Left hindlimb (tissue), 1 donor: ENCODE measurements at places on chromosomes 5 and 9.

GRCh38 chr5:148585988-148586387 lies 68.3 kb downstream of the HTR4 start:
- DNase-seq, result no peak

DNA sequence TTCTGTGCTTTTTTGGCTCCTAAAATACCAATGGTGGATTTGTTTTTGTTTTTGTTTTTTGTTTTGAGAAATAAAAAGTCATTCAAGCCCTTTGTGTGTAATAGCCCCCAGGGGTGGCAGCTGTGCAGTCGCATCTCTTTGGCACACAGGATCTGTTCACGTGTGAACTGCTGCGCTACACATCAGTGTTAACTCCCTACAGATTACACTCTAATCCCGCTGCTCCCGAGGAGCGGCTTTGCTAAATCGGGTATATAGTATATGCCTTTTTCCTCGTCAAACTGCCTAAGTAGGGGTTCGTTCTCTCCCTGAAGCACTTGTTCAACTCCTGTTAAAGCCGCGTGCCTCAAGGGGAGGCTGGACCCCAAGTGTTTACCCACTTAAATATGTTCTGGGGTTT lies 22.3 kb downstream of the ZBTB34 start:
- no peak for DNase-seq

DNA sequence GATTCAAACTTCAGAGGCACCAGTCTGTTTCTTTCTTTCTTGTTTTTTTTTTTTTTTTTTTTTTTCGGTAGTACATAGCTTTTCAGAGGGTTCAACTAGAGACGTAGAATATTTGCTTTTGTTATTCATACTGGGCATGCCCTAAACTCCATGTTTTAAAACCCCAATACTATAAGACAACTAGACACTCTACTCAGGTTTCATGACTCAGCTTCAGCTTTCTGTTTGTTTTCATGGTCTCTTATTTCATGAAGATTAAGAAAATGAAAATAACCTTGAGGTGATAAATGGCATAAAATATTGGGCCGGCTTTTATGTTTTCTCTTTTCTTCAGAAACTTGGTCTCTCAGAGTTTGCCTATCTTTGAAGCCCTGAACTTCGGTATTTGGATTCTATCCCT lies 2126.3 kb upstream of the ACO1 start:
- no peak for DNase-seq

DNA sequence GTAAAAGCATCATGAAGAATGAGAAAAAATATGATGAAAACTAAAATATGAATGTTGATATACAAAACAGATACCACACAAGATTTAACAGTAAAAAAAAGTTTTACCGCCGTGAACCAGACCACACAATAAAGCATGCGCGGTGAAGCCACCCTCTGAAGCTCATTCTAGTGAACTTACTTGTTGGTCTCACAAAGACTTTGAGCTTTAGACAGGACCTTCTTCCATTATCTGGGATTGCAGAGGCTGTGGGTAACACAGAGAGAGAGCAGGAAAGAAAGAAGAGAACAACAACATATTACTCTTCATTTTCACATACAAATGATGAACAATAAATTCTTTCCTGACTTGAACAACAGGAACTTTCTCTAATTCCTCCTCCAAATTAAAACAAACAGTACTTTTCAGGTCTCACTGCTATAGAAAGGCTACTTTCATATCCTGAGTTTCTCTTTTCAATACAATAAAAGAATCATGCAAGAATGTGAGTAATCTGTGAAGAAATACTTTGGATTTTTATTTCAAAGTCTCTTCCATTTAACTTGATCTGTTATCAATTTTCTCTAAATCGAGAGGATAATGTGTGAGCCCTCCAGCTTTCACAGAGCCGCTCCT lies 283.1 kb downstream of the EFNA5 start:
- DNase-seq, result no peak

DNA sequence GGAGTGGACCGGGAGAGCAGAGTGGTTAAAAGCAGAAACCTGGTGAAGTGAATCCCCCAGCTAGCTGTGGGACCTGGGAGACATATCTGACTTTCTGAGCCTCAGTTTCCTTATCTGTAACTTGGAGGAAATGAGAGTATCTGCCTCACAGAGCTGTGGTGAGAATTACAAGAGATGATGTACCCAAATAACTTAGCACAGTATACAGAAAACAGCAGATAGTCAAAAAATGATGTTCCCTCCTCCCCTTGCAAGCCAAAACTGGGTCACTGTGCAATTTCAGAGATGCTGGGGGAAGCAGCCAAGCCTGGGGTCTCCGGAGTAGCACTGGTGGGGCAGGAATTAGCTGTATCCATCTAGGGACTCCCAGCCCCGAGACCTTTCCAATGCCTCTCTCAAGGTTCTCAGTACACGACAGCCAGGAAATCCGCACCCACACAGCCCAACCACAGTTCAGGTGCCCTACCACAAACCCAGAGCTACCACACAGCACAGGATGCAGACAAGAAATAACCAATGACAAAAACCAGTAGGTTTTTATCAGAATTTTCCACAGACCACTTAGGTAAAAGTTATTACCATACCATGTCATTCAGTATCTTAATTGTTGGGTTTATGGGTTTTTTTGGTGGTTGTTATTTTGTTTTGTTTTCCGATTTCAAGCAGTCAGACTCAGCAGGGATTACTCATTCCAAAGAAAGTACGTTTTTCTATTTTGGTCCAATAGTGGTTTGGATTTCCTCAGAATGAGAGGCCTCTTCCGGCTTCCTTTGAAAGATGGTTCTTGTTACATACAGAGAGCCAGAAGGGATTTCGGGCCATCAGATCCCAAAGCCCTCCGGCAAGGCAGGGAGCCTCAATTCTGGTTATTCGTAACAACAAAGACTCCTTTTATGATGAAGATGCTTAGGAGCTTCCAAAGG lies 4.9 kb upstream of the HRH2 start:
- DNase-seq, result no peak

DNA sequence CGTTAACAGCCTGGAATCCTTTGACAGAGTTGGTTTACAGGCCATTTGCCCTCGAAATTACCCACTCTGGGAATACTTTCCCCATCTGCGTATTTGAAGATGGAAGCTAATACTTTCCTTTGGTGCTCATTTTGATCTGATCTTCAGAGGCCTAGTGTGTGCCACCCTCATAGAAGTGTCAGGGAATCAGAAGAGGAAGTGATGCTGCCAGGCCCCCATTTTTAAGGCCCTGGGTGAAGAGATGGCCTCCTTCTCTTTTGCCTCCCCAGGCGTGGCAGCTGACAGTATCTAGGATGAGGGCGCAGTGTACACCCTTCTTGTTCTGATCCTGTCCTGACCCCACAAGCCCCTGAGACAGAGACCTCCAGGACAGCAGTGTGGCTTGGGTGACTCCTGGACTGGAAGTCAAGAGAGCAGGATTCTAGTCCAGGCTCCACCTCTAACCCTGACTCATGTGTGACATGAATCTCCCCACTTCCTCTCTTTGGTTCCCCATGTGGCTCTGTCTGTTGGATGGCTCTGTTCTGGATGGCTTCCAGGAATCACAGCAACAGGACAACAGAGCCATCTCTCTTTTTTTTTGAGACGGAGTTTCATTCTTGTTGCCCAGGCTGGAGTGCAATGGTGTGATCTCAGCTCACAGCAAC lies 27.8 kb downstream of the CSF1R start:
- peak; percentile 32 for DNase-seq

DNA sequence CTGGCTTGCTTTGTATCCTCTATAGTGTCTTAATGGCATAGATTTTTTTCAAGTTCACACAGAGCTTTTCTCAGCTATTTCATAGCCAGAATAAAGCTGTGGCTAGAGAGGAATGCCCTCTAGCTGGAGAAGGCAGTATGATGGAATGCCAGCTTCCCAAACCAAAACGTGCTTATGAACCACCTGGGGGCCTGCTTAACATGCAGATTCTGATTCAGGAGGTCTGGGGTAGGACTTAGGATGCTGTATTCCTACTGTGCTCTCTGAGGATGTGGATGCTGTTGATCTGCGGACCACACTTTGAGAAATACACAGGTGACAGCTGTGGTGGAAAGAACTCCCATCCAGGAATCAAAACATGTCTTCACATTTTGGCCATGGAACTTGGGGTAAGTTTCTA lies 49.9 kb upstream of the DPYSL3 start:
- no peak for DNase-seq

- no peak for DNase-seq
These were observed 65.4 kb downstream of the AUH start for GRCh38 chr9:91296354-91296753.

DNA sequence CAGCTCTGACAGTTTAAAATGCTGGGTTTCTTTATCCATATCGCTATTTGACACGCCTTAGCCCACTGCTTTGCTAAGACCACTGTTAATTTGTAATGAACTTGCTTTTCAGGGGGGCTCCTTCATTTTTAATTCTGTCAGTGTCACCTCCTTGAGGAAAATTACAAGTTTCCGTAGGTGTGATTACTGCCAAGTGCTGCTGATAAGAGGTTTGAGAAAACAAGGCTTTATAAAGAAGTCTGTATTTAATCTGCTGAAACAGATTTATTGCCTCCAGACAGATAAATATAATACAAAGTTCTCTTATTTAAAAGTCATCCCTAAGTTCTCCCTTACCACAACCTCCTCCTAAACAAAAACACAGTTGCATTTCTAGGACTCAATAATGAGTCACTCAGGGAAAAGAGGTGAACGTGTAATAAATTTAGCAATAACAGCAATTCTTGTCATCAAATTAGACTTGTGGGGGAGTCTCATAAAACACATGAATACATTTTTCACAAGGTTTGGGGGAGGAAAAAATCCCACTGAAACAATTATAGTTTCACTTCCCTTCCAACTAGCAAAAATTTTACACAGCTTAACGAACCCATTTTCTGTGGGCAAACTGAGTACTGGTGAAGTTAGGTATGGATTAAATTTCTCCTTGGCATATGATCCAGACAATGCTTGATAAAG lies 72.8 kb downstream of the MAPKAP1 start:
- no peak for DNase-seq

- DNase-seq, result no peak
These were observed 116.0 kb downstream of the NMUR2 start for GRCh38 chr5:152288917-152289595.

- no peak for DNase-seq
These were observed 18.3 kb upstream of the F2R start for GRCh38 chr5:76697670-76698069.

- no peak for DNase-seq
These were observed 429.8 kb downstream of the SPATA31D1 start for GRCh38 chr9:82418334-82418733.

- DNase-seq, result no peak
These were observed 103.3 kb downstream of the CD180 start for GRCh38 chr5:67093279-67093678.
